ENCODE measurements at places on chromosomes 16 and 17. TPM values are rescaled to one million over a fixed set of nuclear protein-coding genes. Genes with fewer than 3 reads are reported as not detected.

DNA sequence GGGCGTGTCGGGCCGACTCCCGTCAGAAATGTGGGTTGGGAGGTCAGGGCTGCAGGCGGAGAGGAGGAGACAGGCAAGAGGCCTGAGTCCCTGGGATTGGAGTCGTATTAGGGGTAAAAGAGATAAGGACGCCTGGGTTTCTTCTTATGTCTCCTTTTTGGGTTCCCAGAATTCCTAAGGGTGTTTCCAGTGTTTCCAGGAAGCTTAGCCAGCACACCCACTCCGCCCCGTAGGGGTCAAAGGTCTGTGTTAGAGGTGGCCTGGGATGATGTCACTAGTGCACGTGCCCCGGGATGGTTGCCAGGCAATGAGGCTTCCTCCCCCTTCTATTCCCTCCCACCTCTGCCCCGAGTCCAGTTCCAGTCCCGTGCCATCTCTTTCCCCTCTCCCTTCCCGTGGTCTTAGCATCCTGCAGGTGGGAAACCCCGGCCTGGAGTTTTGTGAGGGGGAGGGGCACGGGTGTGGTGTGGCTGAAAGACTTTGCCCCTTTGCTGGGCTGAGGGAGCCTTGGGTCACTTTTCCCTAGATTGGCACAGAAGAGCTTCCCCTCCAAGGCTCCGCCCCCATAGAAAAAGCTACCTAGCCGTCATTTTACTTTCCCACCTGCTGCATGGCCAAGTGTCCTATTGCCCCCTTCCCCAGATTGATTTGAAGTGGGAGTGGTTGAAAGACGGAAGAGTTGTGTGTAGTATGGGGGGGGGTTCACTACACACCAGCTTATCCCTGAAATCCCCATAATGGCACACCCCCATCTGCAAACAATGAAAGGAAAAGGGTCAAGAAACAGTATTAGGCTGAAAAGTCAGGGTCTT is 2.8 kb downstream of the KDM6B start:
- peak; percentile 98 for DNase-seq

GRCh38 chr16:85891776-85892166 is 7.2 kb upstream of the IRF8 start:
- no peak for DNase-seq

Gene CDK12
- polyA plus RNA-seq: 5.6 TPM

Gene MT1H
- 606 TPM for polyA plus RNA-seq

Gene RAMP2
- polyA plus RNA-seq: 134 TPM

- no peak for DNase-seq
Observed at GRCh38 chr17:70060415-70060814, 14.6 kb upstream of the KCNJ16 start.

GRCh38 chr16:87620201-87620495 is 17.8 kb downstream of the JPH3 start:
- no peak for DNase-seq

Gene CDH8
- not detected for polyA plus RNA-seq

DNA sequence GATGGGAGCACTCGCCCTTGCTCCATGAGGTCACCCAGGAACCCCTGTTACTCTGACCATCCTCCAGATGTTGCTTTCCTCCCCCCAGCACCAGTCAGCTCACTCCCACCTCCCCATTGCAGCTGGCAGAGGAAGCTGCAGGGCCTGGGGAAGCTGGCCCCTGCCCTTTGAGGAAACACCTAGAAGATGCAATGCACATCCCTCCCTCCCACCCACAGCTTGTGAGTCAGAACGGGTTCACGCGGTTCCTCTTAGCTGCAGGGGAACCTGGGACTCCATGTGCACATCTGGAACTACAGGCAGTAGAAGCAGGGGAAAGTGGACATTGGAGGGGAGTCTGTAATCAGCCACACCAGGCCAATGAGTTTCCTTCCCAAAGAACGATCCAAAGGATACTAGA is 96.9 kb downstream of the KATNIP start:
- no peak for DNase-seq

All from kidney (tissue), 22 donors.